ENCODE measurements at places on chromosomes 6 and 20.

- DNase-seq = peak; percentile 62
Observed at GRCh38 chr6:43990627-43991619, 136.3 kb downstream of the MRPL14 start.

DNA sequence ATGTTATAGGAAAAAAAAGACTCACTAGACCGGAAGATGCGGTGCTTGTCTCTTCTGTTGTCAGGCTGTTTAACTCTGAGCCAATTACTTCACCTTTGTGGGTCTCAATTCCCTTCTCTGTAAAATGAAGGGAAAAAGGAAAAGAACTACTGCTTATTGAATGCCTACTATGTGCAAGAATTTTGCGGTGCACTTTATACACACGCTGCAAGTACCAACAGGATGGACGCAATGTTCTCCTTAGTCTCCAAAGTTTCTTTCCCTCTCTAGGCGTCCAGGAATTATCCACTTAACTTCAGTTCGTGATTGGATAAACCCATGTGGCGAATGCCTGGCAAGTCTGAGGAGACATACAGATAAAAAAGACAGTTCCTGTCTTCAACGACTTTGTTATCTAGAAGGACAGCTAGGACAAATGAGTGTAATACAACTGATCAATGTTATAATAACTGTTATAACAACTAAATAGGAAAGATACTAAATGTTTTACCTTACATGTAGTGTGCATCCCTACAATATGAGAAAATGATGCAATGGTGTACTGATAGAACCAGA, 69.0 kb upstream of the JARID2 start:
- no peak for DNase-seq

DNA sequence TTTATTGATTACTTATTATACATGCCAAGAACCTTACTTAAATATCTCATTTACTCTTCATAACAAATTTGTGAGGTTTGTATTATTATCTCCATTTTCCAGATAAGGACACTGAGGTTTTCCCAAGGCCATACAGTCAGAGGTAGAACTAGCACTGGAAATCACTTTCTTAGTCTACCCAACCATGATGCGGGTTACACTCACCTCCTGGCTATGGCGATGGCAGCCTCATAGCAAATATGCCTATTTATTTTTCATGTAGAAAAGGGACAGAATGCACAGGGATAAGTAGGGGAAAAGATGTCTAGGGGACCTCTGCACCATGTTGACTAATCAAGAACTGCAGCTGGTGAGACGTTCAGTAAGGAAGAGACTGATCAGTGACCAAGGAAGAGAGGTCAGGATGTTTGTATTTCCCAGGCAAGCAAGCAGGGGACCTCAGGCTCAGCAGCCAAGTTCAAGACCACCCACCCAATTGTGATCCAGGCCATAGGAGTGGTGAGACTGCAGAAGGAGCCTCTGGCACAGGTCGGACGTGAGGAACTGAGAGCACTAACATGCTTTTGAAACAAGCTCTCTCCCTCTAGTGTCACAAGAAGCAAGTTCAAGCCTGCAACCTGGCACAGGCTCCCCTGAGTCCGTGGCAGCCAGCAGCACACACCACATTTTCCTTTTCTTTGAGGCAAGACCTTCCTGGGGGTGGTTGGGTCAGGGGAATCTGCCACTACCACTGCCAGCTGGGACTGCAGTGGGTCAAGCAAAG, 97.8 kb downstream of the GMPR start:
- no peak for DNase-seq

- peak; percentile 34 for DNase-seq
Observed at GRCh38 chr20:41141153-41141815, 3.9 kb downstream of the PLCG1 start.

GRCh38 chr6:18293076-18293904, 29.0 kb upstream of the DEK start:
- DNase-seq = no peak

DNA sequence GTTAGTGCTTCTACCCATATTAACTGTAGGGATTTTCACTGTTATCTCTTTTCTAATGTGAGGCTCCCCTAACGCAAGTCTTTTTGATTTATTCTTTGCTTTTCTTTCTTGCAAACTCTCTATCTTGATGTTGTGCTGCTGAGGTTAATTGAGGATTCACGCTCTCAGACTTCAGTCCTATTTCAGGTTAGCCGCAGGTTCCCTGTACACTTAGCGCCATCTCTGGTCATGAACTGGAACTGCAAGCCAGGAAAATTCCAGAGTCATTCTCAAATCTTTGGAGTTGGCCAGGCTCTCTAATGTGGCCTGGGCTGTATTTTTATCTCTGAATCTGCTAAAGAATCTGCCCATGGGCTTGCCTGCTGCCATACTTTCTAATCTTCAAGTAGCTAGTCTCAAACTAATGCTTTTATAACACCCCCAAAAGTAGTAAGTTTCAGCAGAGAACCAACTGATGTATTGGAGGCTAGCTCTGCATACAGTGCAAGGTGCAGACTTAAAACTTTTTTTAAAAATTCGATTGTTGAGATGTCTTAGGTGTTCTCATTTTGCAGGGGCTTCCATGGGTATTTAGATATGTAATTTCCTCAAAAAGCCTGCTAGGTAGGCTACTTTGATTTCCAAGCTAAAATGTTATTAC, 91.1 kb upstream of the OPRM1 start:
- peak; percentile 19 for DNase-seq

- no peak for DNase-seq
Observed at GRCh38 chr20:16005021-16005914, 568.0 kb downstream of the KIF16B start.

GRCh38 chr20:52493171-52493721, 301.7 kb upstream of the ZFP64 start:
- DNase-seq = no peak

DNA sequence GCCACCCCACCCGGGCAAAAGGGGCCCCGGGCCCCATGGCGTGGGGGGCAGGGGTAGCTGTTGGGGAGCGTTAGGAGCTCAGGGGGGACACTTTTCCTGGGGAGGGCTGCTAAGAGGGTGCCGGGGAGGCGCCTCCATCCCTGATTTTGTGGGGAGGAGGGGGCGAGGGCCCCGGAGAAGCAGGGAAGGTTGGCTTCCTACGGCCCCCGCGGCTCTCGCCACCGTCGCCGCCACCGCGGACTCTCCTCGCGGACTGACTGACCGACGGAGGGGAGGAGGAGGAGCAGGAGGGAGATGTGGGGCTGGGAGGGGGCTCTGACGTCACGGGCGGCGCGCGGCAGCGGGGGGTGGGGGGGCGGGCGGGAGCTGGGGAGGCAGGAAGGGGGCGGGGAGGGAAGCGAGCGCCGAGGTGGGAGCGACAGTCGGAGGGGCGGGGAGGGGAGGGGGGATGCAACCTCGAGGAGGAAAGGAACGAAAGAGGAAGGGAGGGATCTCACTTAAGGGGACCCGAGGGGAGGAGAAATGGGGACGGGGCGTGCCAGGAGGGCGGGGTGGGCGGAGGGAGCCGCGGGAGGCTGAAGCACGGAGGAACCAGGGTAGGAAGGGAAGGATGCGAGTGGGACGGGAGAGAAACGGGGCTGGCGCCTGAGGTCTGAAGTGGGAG, 5.1 kb downstream of the GABBR1 start:
- peak; percentile 56 for DNase-seq

DNA sequence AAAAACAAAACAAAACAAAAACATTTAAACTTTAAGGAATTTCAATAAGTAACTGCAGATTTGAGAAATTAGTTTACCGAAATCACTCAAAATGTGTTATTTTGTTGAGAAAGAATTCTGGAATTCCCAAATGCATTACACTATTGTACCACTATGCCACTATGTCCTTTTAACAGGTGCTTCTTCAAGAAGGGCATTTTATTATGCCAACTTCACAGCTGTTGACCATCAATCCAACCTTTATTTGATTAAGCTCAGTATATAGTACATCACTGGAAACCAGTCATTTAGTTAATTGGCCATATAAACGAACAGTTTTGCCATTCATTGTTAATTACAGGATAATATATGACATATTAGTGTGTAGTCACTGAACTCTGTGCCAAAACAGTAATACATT, 221.7 kb downstream of the ARHGAP18 start:
- DNase-seq = no peak

DNA sequence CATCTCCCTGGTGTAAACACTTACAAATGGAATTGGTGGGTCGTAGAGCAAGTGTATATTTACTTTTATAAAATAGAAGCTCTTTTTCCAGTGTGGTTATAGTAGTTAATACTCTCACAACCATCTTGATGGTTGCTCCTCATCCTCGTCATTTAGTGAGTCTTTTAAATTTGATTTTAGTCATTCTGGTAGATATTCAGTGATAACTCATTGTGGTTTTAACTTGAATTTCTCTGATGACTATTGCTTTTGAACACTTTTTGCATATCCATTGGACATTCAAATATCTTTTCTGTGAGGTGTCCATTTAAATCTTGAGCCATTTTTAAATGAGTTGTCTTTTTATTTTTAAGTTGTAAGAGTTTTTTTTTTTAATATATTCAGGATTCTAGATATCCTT, 189.2 kb upstream of the PHACTR1 start:
- DNase-seq = no peak

DNA sequence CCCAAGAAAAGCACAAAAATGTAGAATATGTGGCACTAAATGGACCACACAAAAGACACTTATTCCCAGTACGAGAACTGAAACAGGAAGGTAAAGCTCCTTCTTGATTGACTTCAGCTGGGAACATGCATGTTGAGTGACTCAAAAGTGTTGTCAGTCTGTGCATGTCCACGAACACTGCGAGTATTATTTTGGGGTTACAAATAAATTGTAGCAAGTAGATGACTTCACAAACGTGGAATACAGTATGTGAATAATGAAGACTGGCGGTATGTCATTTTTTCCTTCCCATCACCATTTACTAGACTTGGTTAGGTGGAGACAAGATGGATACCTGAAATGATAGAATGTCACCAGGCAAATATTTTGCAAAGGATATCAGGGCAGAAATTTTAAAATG, 45.4 kb downstream of the L3MBTL3 start:
- DNase-seq = no peak

- peak; percentile 62 for DNase-seq
Observed at GRCh38 chr20:407133-407952, 756 bp upstream of the RBCK1 start.

GRCh38 chr6:144304223-144304848, 19.2 kb downstream of the UTRN start:
- DNase-seq = no peak

- DNase-seq = peak; percentile 63
Observed at GRCh38 chr20:17806739-17807441, 107.1 kb downstream of the BANF2 start.

DNA sequence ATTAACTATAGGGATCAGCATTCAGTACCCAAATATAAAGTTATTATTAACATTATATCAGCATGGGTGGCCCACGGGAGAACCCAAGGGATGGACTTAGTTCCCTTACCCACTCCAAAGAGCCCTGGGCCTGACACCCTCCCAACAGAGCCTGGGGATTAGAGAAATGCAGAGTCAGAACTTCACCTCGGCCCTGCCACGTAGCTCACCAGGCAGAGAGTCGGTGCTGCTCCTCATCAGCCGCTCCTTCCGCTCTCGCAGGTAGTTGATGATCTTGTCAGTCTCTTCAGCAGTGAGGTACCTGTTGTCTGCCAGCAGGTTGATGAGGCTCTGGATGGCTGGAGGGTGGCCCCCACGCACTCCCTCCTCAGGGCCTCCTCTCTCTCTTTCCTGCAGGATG, 26.6 kb downstream of the NCOA5 start:
- DNase-seq = no peak

DNA sequence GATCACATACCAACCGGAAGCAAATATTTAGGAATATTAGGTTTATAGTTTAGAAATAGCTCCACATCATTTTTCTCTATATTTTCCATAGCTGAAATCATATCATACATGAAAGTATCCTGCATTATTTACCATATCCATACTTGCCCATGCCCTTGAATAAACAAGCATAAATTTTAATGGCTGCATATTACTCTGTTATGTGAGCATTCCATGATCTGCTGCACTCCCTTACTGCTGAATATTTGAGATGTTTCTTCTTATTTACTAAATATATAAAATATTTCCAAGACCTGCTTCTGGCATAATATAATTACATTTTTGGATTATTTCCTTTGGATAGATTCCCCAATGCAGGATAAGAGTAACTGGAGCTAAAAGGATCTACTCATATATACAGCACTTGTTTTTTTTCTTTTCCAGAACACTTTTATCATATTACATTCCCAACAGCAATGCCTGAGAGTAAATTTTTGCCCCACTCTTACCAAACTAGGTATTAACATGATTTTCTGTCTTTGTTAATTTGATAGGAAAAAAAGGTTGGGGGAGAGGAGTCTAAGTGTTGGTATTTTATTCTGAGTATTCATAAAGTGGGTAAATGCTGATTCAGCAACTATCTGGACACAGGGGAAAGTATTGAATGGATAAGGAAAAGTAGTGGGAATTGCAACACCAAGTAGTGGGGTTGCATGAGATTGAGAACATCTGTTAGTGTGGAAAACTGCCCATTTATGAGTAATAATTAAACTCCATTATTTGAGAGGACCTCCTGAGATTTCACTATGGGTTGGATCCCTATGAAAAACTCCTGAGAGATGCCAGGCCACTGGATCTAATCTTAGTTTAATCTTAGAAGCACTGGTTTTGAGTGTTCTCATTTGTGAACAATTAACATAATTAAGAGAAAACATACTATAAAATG, 76.0 kb downstream of the MAN1A1 start:
- no peak for DNase-seq

DNA sequence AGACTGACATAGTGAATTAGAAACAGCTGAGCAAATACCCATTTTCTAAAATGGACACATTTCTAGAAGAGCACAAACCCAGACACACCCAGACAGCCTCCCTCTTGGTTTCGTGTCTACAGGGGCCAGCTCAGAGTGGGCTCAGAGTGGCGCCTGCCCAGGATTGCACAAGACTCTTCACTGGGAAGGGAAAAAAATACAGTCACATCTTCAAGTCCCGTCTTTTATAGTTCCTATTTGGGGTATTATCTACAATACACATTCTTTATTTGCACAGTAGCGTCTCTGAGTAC, 246.1 kb upstream of the AFDN start:
- no peak for DNase-seq

GRCh38 chr6:112752305-112752704, 405.2 kb downstream of the RFPL4B start:
- no peak for DNase-seq

GRCh38 chr20:44395461-44396340, 40.2 kb downstream of the HNF4A start:
- no peak for DNase-seq

GRCh38 chr6:43814111-43814510, 44.1 kb downstream of the VEGFA start:
- no peak for DNase-seq

DNA sequence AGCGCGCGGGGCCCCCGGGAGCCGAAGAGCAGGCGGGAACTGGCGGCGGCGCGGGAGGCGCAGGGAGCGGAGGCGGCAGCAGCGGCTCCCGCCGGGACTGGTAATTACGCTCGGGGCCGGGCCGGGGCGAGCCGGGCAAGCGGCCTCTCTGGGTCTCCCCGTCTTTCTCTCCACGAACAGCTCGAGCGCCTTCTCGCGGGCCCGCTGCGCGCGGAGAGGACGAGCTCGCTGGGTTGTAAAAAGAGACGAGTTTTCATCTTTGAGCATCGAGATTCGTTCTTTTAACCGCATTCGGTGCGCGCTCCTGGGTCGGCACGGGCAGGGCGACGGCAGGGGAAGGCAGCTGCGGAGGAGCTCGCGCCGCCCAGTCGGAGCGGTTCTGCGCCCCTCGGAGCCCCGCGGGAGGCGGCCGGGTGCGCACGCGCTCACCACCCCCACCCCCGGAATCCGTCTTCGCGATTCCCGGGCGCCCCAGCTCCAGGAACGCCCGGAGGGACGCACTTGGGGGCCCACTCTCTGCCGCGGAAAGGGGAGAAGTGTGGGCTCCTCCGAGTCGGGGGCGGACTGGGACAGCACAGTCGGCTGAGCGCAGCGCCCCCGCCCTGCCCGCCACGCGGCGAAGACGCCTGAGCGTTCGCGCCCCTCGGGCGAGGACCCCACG, 38.0 kb downstream of the YTHDF1 start:
- DNase-seq = no peak

Data from mucosa of gallbladder (tissue), 1 donor.